ENCODE measurements at places on chromosomes 7 and 10. TPM values are rescaled to one million over a fixed set of nuclear protein-coding genes. Genes with fewer than 3 reads are reported as not detected.

Gene AKR1C1
- 160 TPM for total RNA-seq

Gene WEE2
- total RNA-seq: not detected

Gene SPDYE11
- not detected for total RNA-seq

Gene POLR2J3
- 68.0 TPM for total RNA-seq

Gene FAM13C
- total RNA-seq: 20.4 TPM

Gene ZNF92
- total RNA-seq: 4.1 TPM

Gene MBL2
- total RNA-seq: not detected

Gene NPC1L1
- total RNA-seq: 2.2 TPM

Gene FAM171A1
- 28.7 TPM for total RNA-seq

Gene CYP26C1
- not detected for total RNA-seq

DNA sequence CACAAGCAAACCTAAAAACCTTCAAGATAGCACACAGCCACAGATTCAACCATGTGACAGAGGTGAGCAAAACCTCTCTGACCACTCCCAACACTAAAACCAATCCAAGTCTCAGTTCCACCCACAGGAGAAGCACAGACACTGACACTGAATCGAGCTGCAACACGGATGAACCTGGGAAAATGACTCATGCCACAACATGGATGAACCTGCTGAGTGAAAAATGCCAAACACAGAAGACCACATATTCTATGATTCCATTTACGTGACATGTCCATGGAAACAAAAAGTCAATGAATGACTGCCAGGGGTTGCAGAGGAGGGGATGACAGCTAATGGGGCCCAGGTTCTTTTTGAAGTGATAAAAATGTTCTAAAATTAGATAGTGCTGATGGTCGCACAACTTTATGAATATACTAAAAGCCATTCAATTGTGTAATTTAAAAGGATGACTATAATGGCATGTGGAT, 22.0 kb downstream of the CYTH3 start:
- DNase-seq: no peak

GRCh38 chr7:31104361-31105255, 52.5 kb downstream of the ADCYAP1R1 start:
- DNase-seq: no peak

- no peak for DNase-seq
Measured at GRCh38 chr10:110162741-110163145, 44.7 kb upstream of the MXI1 start.

DNA sequence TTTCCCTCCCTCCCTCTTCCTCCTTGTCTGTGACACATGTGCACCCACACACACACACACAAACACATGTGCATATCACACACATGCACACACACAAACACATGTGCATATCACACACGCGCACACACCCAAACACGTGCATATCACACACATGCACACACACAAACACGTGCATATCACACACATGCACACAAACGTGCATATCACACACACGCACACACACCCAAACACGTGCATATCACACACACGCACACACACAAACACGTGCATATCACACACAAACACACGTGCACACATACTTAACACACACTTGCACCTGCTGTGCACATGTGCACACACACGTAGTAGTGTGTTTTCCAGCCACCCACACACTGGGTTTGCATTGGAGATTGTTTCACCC, 29.4 kb upstream of the KNDC1 start:
- no peak for DNase-seq

DNA sequence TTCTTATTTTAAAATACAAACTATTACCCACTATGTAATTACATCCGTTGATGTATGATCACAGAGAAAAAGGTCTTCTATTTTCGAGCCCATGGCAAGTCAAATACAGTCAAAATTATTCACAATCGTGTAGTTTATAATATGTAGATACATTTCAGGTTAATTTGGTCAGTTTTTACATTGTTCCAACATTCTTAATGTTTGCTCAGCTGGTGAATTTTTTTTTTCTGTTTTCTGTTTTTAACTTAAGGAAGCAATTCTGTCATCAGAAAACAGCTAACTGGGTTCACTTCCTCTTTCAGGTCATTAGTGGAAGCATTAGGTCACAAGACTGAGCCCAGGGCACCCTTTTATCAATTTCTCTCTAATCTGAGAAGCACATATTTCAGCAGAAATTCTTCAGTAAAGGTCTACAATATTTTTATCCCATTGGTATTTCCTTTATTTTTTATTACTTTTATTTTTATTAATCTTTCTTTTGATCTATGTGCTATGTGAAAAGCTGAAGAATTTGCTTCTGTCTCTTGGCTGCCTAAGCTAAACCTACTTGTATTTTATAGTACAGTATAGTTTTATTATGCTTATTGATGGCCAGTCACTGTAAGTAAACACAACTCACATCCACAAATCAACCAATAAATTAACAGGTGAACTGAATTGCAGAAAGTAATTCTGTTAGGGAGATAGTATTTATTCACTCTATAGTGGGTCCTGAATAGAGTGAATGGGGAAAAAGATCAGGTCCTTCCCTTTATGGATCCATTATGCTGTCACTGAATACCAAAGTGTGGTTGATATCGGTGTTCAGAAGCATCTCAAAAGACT, 84.6 kb downstream of the ICA1 start:
- DNase-seq: no peak

DNA sequence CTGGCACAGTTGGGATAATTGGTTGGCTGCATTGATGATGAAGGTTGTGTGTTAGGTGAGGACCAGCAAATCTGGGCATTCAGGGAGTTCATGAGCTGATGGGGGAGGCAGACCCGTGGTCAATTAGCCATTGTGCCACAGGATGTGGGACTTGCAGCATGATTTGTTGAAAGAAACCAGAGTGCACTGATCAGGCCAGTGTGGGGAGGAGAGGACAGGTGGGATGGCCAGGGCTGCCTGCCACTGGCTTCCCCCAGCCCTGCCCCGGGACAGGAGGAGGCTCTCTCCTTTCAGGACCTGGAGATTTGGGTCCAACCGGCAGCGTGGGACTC, 4.3 kb downstream of the CLIP2 start:
- no peak for DNase-seq

DNA sequence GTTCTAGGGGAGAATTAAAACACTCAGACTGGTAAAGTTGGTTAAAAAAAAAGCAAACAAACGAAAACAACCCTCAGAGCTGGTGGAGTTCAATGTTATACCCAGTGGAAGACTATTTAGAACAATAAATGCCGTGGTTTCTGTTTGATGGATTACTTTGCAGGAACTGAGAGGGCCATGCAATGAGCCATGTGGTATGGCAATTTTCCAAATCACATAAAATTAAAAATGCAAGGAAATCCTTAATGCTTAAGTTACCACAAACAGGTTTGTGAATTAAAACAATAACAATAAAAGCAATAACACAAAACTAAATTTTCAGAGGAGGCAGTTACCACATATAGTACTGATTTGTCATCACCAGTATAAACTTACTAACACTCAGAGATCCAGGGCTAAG, 96.9 kb downstream of the RTKN2 start:
- no peak for DNase-seq

DNA sequence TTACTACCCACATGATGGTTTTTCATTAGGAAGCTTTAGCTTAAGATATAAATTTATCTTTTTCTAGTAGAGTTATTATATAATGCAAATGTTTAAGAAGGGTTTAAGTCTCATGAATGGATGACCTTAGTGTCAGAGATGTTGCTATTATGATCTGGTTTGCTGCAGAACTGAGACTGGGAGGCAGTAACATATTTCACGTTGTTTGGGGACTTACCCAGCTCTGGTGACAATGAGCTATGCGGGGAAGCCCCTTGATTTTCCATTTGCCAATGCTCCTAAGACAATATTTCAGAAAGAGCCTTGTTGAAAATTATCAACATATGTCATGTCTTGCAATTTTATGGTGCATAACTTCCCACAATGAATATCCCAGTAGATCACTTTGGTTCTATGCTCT, 754.6 kb downstream of the REEP3 start:
- no peak for DNase-seq

- no peak for DNase-seq
Measured at GRCh38 chr7:98209166-98209920, 1.9 kb upstream of the BHLHA15 start.

GRCh38 chr10:71971311-71971731, 7.1 kb downstream of the CHST3 start:
- no peak for DNase-seq

GRCh38 chr10:27143686-27144085, 10.5 kb downstream of the YME1L1 start:
- no peak for DNase-seq

- no peak for DNase-seq
Measured at GRCh38 chr7:30178748-30179436, 44.1 kb downstream of the MTURN start.

DNA sequence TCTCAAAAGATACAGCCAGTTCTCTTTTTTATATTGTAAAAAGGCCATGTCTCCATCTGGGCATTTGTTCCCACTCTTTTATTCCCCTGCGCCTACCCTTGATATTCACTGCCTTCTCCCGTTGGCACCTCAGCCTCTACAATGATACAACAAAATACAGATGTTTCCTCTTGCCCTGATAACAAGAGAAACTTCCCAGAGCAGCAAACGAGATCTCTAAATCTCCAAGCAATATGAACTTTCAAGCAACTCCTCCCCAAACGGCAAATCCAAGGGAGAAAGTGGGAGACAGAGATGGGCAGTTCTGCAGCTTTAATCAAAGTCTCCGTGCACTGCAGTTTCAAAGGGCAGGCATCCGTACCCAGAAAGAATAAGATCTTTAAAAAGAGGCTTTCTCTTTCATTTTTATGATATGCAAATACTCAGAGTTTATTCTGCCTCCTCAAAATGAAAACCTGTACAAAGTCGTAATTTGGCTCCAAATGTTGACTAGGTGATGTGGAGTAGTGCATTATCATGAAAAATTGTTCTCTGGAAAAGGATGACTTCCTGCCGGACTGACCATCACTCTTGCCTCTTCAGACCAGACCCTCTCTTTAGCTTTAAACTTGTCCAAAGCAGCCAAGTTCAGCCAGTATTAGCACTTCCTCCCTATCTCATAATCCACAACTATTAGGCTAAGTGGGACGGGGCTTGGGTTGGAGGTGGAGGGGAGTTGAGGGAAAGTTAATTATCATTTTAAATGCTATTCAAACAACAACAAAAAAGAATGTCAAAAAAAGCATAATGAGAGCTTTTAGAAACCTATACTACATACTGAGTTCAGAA, 682 bp downstream of the HGF start:
- DNase-seq: no peak

DNA sequence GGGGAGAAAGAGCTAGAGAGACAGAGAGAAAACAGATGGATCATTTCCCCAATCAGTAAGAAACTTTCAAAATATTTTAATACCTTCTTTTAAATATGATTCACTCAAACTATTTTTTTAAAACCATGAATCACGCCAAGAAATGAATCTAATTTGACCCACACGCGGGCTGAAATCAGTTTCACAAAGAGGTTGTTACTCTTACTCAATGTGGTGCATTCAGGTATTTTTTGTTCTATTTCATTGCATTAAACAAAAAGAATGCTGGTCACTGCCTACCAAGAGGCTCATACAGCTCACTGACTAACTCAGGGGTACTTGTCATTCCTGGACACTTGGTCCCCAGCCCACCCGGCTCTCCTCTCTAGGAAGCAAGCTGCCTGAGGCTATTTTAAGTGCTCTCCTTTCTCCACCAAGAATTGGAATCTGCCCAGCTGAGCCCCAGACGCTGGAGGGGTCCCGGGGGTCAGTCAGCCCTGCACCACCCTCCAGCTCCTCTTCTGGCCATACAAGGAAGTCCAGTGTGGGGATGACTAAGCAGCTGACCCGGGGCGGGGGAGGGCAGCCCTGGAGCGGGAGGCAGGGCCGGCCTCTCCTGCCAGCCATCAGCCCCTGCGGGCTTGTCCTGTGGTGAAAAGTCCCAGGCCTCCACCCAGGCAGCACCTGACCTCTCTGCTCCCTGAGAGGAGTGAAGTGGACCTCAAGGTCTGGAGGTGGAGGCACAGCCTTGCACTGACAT, 21.7 kb upstream of the PFKP start:
- DNase-seq: no peak

DNA sequence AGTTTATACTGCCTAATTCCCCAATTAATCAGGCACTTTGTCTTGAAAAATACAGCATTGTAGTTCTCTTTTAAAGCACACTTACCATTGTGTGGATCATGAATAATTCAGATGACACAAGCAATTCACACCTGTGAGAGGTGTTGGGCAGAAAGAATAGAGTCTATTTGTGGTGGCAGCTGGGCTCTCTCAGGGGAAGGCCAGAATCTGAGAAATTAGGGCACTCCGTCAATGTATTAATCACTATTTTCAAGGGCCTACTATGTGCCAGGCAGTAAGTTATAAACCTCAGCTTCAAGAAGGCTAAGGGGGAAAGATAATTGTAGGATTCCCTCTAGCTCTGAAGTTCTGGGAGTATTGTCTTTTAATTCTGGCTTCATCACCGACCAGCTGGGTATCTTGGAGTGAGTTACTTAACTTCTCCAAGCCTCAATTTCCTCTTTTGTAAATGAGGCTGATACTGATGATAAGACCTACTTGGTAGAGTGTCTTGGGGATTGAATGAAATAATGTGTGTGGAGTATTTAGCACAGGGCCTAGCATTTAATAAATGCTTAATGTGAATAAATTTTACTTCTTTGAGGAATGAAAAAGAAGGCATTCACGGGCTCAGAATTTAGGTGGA, 2.5 kb downstream of the CHN2 start:
- no peak for DNase-seq

DNA sequence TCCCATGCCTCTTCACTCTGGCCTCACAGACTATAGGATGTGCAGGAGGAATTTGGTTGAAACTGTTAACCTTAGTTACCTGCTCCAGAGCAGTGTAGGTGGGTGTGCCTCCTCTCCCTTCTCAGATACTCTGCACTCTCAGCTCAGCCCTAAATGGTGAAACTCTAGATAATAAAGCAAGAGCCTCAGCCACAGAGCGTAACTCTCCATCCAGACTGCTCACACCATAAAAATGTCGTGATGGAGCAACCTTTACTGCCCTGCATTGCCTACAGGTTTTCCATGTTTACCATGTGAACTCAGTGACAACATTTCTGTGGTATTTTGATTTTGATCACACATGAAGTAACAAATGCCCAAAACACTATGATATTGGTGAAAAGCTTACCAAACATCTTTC, 227.7 kb downstream of the CREB5 start:
- no peak for DNase-seq

- DNase-seq: no peak
Measured at GRCh38 chr10:110657973-110658691, 14.0 kb downstream of the RBM20 start.

DNA sequence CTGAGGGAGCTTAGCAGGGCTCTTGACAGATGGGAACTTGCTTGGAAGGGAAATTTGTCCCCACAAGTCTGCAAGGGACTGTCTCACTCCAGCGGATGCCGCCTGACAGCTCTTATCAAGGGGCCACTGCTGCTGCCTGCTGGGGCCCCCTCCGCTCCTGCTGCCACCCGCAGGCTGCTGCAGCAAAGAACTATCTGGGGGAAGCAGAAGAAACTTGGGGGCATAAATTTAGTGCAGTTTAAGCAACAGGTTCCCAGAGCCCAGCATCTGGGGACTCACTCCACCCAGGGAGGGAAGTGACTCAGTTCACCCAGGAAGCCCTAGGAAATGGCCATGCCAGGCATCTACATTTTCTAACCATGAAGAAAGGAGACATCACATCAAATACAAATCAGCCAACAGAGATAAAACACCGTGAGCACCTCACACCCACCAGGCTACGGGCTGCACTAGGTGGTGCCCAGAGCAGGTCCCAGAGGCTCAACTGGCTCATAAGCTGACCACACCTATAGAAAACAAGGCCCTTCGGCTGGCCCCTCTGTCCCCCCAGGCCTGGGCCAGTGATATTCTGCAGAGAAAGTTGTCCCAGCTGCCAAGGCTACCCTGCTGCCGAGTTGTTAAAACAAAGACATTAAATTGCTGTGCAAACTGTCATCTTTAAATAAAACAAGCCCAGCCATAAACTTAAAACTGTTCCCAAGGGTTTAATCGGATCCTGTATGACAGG, 3.7 kb downstream of the RGS10 start:
- DNase-seq: no peak

Data from thoracic aorta (tissue), 2 donors.